ENCODE measurements at places on chromosomes 16 and 17.
A peak's percentile ranks its signal among the peaks of the same experiment; 100 is the strongest.

DNA sequence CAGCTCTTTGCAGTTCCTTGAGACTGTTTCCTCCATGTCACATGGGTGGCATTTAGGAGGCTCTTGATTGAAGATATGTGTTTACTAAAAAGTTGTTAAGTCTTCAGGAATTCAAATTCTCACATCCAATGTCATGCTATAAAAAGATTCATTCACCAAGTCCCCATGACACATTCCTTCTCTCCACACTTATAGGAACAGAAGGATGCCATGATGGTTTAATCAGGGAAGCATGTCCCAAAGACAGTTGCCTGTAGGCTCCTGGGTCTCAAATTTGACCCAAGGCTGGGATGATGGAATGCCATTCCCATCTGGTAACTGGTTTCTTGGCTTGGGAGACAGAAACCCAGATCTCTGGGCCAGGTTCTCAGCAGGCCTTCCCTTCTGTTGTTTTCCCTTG, 140.6 kb upstream of the SOX9 start:
- DNase-seq, result no peak

DNA sequence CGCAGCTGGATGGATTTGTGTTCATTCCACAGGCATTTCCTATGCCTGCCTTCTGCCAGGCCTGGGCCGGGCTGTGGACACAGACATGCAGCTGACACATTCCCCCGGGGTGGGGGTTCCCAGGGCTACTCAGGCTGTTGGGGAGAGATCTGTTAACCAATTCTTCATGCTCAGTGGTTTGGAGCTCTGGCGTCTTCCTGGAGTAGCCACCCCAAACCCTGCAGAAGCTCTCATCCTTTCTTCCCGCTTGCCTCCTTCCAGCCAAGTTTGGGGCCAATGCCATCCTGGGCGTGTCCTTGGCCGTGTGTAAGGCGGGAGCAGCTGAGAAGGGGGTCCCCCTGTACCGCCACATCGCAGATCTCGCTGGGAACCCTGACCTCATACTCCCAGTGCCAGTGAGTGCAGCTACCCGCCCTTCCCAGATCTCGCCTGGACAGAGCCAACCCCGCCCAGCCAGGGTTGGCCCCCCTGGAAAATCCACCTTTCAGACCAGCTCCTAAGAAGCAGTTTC, 2.6 kb downstream of the ENO3 start:
- no peak for DNase-seq

DNA sequence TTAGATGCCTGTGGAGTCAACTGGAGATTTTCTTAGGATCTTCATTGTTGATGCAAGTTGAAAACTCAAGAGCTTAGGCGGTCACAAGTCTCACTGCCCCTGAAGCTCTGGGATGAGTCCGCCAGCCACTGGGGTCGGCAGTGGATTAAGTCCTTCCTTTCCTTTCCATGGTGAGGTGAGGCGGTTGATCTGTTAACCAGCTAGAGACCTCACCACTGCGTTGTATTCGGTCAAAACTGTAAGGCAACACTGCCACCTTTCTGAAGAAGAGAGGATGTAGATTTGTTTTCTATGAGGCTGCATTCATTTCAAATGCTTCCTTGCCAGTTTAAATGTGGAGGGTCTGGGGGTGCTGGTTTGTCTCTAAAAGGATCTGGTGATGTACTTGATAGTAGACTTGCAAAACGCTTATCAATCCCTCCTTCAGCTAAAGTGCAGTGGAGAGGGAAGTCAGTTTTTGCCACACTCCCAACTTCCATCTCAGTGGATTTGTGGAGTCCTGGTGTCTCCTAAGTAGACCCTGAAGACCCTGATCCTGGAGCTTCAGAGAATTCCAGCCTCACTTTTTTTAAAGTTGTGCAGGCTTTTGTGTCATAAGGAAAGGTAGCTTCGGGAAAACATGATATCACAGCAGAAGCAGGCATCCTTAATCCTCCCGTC, 1.7 kb downstream of the MYOCD start:
- DNase-seq, result no peak

DNA sequence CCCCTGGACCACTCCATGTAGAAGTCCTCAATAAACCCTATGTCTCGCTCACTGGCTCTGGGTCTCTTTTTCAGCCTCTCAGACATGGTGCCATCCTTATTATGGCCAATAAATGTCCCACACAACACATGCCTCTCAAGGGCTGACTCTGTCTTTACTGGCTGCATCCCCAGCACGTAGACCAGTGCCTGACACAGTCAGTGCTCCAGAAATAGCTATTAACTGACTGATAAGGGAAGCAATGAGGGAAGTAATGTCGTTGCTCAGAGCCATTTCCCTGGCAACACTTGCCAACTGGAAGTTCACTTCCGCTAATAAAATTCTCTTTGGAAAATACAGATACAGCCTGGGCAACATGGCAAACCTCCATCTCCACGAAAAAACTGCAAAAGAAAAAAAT, 19.1 kb upstream of the APOH start:
- DNase-seq, result no peak

- peak; percentile 75 for DNase-seq
Observed at GRCh38 chr17:76268015-76268749, 3.0 kb downstream of the UBALD2 start.

GRCh38 chr16:88697831-88698615, 8.2 kb downstream of the RNF166 start:
- no peak for DNase-seq

GRCh38 chr16:27248036-27248435, 20.5 kb downstream of the NSMCE1 start:
- DNase-seq, result no peak

DNA sequence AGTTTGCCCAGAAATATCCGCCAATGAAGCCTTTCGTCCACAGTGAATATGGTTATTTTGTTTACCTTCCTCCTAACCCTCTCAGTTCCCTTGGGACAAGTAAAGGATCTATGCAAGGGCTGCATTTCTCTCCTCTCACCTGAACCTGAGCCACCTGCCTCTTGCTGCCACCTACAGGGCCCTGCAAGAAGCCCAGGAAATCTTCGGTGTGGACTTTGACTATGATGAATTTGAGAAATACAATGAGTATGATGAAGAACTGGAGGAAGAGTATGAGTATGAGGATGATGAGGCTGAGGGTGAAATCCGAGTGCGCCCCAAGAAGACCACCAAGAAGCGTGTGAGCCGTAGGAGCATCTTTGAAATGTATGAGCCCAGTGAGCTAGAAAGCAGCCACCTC, 14.0 kb downstream of the SUPT6H start:
- DNase-seq, result no peak

- DNase-seq, result no peak
Observed at GRCh38 chr16:87498324-87499188, 5.7 kb upstream of the ZCCHC14 start.

- no peak for DNase-seq
Observed at GRCh38 chr17:31702041-31702440, 157.0 kb downstream of the COPRS start.

DNA sequence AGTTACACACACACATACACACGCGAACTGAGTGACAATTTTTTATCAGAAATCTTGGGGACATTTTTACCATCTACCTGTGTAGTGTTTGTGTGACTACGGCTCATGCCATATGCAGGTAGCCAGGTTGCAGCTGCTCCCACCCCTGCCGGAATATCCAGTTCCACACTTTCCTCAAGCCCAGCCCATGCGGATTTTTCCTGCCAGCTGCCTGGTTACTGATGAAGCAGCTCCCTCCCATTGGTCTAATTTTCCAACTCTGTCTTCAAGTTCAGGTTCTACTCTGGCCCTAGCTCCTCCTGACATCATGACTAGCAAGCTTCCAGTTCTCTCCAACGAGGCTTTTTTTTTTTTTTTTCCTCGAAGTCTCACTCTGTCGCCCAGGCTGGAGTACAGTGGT, 4.8 kb downstream of the GSG1L2 start:
- DNase-seq, result no peak

DNA sequence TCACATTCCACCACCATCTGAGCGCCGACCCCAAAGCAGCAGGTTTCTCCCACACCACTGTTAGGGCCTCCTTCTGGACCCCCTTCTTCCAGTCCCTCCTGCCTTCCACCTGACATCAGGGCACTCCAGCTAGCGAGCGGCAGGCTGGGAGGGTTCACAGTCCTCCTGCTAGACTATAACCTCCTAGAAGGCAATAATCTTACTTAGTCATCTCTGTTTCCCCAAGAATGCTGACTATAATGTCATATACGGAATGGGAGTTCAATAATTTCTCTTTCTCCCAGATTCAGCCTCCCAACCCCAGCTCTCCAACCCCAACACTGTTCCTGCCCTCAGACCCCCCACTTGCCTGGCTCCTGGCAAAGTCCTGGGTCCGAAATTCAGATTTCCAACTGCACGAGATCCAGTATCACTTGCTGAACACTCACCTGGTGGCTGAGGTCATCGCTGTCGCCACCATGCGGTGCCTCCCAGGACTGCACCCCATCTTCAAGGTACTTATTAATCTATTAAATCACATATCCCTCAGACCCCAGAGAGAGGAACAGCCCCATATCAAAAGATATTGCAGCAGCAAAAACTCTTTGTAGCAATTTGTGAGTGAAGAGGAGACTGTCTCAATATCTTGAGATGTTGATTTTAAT, 5.6 kb downstream of the ALOX12 start:
- no peak for DNase-seq

GRCh38 chr17:19433255-19433654, 22.2 kb downstream of the RNF112 start:
- DNase-seq, result no peak

DNA sequence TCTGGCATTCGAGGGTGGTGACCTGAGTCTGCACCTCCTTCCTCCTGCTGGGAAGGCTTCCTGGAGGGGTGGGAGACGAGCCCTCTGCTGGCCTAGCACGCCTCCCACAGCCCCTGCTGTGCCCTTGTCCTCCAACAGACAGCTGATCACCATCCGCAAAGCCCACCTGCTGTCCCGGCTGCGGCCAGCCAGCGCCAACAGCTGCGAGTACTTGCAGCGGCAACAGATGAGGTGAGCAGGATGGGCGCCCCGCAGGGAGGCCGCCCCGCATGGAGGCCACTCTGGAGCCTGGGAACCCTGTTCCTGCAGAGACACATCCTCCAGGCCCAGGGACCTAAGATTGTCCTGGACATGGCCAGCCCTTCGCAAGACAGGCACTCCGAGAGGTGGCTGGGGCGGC, 21.6 kb downstream of the UBALD1 start:
- DNase-seq, result no peak

DNA sequence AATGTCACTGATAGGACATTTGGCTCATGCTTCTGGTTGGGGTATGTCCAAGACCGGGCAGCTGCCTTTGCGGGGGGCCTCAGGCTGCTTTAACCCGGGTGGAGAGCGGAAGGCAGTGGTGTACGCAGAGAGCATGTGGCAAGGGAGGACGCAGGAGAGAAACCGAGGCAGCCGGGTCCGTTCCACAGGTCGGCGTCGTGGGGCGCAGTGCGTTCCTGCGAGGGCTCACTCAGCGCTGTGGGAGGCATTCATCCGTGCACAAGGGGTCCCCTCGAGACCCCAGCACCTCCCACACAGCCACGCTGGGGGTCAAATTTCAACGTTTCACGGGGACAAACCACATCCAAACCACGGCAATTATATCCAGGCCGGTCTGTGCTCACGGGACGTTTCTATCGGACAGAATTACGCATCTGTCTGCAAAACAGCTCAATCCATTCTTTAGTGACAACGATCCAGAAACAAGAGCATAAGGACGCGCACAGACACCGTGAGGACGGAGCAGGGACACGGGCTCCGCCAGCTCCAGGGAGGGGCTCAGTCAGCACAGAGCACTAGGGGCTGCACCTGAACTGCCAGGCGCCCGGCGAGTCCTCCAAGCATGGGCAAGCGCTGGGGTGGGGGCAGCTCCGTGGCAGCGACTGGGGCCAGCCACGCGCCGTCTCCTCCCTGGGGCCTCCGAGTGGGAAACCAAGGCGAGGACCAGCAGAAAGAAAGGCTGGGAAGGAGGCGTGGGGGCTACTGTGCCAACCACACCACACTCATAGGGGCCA, 108.4 kb upstream of the METRNL start:
- no peak for DNase-seq

- DNase-seq, result peak; percentile 97
Observed at GRCh38 chr16:31142109-31143010, 6.8 kb upstream of the PRSS8 start.

DNA sequence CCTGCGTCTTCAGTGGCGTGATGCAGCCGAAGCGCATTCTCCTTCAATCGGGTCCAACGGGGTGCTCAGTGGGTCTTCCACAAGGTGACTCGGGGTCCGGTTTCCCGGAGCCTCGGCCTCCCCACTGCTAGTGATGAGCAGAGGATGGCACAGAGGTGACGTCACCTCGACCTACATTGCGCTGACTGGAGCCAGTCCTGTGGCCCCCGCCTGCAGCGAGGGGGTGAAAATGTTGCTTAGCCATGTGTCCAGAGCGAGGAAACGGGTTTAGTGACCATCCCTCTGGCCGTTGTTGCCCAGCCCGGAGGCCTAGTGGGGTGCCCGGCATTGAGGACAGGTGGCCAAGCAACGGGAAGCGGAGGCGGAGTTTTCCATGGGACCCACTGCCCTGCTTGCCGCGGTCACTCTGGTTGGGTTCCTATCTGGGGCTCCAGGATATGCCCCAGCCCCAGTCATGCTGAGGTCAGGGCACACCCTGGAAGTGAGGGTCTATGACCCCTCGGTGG, 190.6 kb upstream of the CIBAR2 start:
- no peak for DNase-seq

DNA sequence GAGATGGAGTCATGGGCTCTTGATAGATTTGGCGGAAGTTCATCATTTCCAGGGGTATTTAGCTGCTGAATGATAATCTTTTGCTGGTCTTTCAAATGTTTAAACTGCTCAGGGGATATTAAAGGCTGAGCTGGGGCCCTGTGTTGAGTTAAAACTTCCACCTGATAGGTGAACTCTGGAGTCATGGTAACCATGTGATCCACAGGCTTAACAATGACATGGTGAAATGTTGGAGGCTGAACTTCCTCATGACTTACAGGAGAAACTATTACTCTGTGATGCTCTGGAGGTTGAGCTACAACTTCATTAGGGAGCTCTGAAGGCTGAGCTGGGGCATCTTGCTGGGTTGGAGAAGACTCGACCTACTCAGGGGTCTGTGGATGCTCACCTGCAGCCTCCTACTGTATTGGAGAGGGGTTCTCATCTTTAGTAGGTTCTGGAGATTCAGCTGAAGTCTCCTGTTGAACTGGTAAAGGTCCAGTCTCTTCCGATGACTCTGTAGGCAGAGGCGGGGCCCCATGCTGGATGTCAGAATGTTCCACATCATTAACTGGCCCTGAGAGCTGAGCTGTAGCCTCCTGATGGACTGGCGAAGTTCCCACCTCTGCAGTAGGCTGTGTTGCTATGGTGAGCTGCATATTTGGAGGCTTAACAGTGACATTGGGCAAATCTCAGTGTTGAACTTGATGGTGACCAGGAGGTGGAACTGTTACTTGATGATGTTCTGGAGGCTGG, 24.2 kb downstream of the RDM1 start:
- no peak for DNase-seq

DNA sequence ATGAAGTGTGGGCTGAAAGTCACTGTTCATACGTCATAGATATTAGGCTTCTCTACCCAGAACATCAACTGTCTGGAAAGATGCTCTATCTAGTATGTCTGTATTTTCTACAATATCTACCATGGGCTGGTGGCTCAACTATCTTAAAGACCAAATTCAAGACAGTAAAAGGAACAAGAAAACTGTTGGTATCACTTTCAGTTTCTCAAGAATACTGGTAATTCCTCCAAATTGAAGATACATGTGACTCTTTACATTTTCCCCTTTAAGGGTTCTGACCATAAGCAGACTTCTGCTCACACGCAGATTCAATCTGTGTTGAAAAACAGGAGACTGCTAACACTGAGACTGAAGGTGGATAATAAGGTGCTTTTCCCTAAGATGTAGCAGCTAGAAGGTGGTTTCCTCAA, 24.2 kb downstream of the XPO6 start:
- no peak for DNase-seq

Measured in activated CD4-positive, alpha-beta T cell treated with anti-CD3 and anti-CD28 coated beads for 24 hours (primary cell).